ENCODE measurements at places on chromosomes 3 and 15.
A peak's percentile ranks its signal among the peaks of the same experiment; 100 is the strongest.

DNA sequence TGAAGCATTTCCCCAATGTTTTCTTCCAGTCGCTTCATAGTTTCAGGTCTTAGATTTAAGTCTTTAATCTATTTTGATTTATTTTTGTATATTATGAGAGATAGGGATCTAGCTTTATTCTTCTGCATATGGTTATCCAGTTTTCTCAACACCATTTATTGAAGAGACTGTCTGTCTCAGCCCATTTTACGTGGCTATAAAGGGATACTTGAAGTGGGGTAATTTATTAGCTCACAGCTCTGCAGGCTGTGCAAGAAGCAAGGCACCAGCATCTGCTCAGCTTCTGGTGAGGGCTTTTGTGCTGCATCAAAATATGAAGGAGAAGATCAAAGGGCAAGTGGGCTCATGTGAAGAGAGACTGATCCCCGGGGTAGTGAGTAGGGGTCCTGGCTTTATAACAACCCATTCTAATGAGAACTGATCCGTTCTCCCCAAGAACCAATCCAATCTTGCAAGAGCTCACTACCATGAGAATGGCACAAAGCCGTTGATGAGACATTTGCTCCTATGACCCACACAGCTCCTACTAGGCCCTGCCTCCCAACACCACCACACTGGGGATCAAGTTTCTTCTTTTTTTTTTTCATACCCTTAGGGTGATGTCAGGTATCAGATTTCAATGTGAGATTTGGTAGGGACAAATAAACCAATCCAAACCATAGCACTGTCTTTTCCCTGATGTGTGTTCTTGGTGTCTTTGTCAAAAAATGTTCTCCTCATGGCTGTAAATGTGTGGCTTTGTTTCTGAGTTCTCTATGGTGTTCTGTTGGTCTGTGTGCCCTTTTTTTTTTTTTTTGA is 63.2 kb downstream of the IQGAP1 start:
- DNase-seq: no peak

DNA sequence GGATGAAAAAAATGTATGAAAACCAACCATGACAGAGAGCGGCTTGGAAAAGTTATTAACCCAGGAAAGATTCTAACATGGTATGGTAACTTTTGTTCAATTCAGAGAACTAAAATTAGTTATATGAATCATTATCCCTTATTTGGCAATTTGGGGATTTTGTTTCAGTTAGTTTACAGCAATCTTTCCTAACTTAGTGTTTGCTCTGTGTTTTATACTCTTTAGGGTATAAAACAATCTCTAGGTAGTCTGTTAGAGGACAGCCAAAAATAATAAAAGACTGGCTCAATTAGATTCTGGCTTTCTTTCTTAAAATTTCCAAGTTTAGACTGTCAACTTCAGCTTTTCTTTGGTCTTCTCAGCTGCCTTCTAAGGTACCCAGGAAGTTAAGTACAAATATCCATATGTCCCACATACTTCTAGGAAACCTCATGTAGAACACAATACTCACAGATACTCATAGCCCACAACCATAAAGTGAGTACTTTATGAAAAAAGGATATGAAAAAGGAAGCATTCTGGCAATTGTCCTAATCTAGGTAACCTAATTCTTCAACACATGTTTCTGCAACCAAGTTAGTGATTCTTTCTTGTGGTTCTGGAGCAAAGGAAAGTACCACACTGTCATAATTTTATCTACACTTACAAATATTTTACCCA is 849.3 kb downstream of the ROBO1 start:
- DNase-seq: no peak

- no peak for DNase-seq
Measured at GRCh38 chr3:8345398-8345797, 156.2 kb upstream of the LMCD1 start.

DNA sequence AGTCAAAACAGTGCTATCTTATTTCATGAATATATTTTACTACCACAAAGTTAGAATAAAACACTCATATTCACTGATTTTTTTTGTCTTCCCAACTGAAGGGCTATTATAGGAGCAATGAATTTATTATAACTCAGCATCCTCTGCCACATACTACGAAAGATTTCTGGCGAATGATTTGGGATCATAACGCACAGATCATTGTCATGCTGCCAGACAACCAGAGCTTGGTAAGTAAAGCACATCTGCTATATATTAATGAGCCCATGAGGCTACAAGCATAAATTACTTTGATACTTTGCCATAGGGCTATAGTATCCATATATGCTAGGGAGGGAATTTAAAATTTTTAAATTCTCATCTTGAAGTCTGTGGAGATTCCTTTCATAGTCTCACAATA is 95.9 kb downstream of the FEZF2 start:
- DNase-seq: no peak

DNA sequence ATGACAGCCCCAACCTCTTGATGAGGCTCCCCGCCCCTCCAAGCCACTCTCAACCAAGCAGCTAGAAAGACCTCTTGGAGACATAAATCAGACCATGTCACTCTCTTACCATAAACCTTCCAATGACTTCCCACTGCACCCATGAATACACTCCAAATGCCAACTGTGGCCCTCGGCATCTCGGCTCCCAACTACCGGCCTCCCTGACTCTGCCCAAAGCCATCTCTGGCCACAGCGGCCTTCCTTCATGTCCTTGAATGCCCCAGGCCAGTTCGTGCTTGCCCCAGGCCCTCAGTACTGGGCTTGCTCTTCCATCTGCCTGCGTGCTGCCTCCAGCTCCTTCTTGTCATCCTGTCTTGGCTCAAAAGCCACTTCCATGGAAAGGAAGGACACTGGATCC is 32.0 kb downstream of the HCN4 start:
- DNase-seq: no peak

GRCh38 chr3:33482111-33482521 is 41.9 kb upstream of the UBP1 start:
- no peak for DNase-seq

- peak; percentile 1 for DNase-seq
Measured at GRCh38 chr15:38129531-38130204, 123.0 kb upstream of the SPRED1 start.

DNA sequence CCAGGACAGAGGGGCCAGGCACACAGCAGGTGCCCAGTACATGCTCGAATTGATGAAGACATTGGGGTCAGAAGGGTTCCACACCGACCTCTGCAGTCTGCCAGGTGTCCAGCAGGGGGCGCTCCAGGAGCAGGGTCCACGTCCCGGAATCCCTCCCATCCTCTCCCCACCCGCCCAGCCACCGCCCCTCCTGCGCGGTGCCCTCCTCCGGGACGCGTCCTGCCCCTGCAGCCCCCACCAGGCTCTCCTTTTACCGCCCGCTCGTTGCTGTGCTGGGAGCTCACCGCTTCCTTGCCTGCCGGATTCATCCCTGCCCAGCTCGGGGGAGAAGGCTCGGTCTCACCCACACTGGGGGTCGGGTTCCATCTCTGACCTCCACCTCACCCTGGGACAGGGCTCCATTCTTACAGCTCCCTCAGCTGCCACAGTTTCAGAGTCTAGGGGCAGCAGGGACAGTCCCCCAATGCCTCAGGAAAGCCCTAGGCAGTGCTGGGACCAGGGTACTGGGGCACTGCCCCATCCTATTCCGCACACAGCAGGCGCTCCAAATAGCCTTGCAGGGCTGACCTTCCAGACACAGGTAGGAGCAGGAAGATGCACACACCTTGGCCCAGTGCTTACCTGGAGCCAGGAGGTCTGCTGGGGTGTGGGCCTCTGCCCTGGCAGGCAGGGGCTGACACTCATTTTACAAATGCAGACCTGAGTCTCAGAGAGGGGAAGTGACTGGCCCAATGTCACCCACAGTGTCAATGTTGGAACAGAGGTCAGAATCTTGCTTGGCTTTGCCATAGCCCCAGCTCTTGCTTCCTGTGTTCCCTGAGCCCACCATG is 31.0 kb downstream of the GRIP2 start:
- peak; percentile 52 for DNase-seq

DNA sequence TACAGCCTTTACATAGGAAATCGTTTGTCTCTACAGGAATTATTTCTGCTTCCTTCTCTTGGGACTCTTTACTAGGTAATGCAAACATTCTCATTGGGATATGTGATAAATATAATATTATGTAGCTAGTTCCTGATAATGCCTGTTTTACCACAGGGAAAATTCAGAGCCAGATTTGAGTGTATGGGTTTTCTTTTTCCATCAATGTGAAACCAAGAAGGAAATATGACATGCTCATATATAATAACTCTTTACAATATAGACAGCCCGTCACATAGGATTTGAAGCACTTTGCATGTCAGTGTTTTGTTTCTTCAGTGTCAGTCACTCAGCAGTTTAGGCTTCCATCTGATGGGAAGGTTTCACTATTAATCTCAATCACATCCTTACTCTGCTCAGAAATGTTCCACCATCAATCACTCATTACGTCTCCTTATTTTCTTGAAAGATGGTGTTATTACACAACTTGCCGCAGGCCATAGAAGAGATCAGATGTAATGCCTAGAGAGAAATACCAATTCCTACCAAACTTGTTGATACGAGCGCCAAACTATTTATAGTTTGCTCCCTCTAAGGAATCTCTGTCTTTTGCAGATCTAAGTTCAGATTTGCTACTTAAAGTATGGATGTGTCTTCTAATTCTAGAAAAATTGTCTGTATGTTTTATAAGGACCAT is 314.8 kb downstream of the DIPK2A start:
- no peak for DNase-seq

GRCh38 chr15:91284758-91285466 is 184.9 kb downstream of the SV2B start:
- no peak for DNase-seq

DNA sequence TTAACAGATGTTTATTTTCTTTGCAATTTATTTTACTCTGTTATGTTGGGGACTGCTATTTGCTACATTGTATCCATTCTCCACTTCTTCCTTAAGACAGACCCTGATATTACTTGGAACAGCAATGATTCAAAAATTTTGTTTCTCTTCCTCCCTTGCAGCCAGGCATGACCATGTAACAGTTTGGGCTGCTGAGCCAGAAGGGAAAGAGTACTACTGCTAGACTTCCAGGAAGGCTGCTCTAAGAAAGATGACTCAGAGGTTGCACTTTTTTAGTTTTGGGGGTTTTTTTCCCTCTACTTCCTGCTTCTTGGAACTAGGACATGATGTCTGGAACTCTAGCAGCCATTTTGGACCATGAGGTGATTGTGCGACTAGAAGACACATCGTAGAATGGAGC is 10.3 kb downstream of the PRR20G start:
- DNase-seq: no peak

- no peak for DNase-seq
Measured at GRCh38 chr15:67311731-67312130, 57.1 kb downstream of the IQCH start.

GRCh38 chr3:65905771-65906170 is 132.9 kb downstream of the MAGI1 start:
- no peak for DNase-seq

DNA sequence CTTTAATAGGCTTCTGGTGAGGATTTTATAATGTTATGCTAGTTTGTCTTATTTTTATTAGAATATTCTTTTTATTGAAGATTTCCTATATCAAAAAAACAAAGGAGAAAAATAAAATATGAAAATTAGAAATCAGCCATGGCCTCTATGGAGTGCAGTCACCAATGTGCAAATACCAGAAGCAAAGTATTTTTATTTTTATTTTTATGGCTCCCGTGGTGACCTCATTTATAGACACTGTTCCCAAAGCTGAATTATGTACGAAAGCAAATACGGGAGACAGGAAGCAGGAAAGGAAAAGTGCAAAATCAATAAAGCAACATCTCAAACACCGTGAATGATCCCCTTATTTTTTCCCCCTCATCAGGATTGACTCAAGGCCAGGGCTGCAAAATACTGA is 35.1 kb downstream of the DAZL start:
- DNase-seq: no peak

GRCh38 chr15:90580541-90580940 is 50.8 kb downstream of the CRTC3 start:
- no peak for DNase-seq

GRCh38 chr3:16406579-16406978 is 106.9 kb downstream of the RFTN1 start:
- DNase-seq: no peak

DNA sequence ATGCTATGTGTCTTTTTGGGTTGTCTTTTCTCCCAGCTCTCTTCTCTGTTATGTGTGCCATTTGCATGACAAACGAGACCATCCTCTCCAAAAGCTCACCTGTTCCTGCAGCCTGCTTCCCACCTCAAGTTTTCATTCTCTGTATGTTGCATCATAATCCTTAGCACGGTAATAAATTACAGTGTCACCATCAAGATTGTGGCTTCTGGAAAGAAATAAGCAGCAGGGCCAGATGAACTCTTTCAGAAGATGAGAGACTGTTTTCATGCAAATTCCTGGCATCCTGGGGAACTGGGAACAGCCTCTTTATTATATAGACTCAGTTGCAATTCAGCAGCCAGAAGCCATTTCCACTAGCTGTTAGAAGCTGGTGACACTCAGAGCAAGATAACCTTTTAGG is 436.7 kb downstream of the EPHB1 start:
- no peak for DNase-seq

GRCh38 chr3:11779626-11780025 is 67.1 kb downstream of the TAMM41 start:
- DNase-seq: no peak

- DNase-seq: no peak
Measured at GRCh38 chr3:47870156-47870555, 67.2 kb downstream of the DHX30 start.

- DNase-seq: no peak
Measured at GRCh38 chr15:81337713-81338157, 13.8 kb upstream of the STARD5 start.

DNA sequence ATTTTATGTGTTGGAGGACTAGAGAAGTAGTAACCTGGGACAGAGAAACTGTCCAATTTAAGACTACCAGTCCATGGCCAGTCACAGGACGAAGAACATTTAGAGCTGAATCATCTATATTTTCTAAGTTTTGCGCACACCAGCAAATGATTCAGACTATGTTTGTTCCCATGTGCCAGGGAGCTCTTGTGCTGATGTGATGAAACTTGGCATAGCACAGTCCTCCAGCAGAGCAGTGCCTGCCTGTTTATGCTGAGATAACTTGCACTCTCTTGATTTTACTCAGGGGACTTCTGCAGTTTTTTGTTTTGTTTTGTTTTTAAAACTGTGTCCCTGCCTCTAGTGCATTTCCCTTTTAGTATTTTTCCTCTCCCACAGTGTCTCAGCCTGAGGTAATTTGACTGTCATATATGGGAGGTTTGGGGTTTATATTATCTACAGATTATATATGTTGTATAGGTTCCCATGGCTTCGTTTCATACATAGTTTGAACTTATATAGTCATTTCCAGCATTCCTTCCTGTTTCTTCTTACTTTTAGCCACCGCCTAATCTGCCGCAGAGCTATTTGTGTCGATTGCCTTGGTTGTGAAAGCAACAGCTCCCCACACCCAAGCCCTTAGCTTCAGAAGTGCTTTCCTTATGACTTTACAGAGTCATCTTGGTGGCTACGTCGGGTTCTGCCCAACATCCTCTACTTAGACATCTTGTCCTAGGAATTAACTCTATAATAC is 45.5 kb downstream of the PPM1L start:
- peak; percentile 40 for DNase-seq

GRCh38 chr3:30341851-30342250 is 264.6 kb upstream of the TGFBR2 start:
- no peak for DNase-seq

All from CD4-positive, alpha-beta T cell treated with Interleukin-10 for 1 hour (primary cell).